ENCODE measurements at places on chromosomes 16 and 17.

- H3K27me3 ChIP-seq = peaks cover 2% of the 10 kb centered on the region
- no peak overlapping the region for H3K27ac ChIP-seq
- H3K36me3 ChIP-seq = no peaks in the 10 kb centered on the region
- DNase-seq = no peak
- H3K4me3 ChIP-seq = no peak overlapping the region
These were observed 3.4 kb upstream of the CARD14 start for GRCh38 chr17:80166446-80166845.

- no peak overlapping the region for H3K4me3 ChIP-seq
- DNase-seq = no peak
- no peaks in the 10 kb centered on the region for H3K27me3 ChIP-seq
- peaks cover 75% of the 10 kb centered on the region for H3K4me1 ChIP-seq
- peaks cover 72% of the 10 kb centered on the region for H3K36me3 ChIP-seq
These were observed 114.5 kb downstream of the CLEC16A start for GRCh38 chr16:11058832-11059231.

DNA sequence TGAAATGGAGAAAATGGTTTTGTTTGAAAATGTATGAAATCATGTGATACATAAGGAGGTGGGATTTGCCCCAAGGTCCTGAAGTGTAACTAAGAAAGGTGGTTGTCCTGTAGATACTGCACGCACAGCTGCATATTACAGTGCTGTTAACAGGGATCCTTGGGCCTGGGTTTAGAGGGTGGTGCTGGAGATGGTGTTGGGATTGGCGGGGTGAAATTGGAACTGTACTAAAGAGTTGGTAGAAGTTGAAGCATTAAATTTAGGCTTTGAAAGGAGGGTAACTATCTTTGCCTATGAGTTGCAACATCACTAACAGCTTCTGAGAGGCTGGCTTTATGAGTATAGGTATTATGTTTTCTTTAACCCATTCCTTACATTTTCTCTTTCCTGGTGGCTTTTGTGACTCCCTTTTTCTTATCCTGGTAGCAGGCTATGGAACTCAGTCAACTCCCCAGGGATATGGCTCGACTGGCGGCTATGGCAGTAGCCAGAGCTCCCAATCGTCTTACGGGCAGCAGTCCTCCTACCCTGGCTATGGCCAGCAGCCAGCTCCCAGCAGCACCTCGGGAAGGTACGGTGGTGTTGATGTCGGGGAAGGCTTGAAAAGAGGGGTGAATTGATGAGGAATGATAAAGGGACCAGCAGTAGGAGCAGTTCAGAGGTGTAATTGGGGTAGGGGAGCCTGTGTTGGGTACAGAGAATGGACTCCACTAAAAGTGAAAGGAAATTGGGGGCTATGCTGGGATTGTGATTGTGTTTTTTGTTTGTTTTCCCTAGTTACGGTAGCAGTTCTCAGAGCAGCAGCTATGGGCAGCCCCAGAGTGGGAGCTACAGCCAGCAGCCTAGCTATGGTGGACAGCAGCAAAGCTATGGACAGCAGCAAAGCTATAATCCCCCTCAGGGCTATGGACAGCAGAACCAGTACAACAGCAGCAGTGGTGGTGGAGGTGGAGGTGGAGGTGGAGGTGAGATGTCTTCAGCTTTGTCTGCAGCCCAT lies 3.8 kb downstream of the FUS start:
- peaks cover 83% of the 10 kb centered on the region for H3K36me3 ChIP-seq
- H3K4me3 ChIP-seq = peak overlapping the region; percentile 94
- H3K27ac ChIP-seq = peak overlapping the region; percentile 81
- no peaks in the 10 kb centered on the region for H3K27me3 ChIP-seq
- H3K4me1 ChIP-seq = peaks cover 68% of the 10 kb centered on the region
- DNase-seq = no peak

DNA sequence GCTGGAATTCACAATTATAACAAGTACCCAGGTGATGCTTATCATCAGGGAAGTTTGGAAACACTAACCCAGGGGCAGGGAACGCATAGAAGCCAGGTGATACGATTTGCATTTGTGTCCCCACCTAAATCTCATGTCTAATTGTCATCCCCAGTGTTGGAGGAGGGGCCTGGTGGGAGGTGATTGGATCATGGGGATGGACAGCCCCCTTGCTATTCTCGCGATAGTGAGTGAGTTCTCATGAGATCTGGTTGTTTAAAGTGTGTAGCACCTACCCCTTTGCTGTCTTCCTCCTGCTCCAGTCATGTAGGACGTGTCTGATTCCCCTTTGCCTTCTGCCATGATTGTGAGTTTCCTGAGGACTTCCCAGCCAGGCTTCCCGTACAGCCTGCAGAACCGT lies 276.3 kb downstream of the UTP18 start:
- H3K36me3 ChIP-seq = no peaks in the 10 kb centered on the region
- H3K27ac ChIP-seq = no peak overlapping the region
- DNase-seq = no peak
- peaks cover 9% of the 10 kb centered on the region for H3K4me1 ChIP-seq
- H3K27me3 ChIP-seq = peaks cover 2% of the 10 kb centered on the region
- H3K4me3 ChIP-seq = no peak overlapping the region

- H3K27me3 ChIP-seq = no peaks in the 10 kb centered on the region
- no peaks in the 10 kb centered on the region for H3K4me1 ChIP-seq
These were observed 554.7 kb downstream of the RBFOX1 start for GRCh38 chr16:7887316-7887715.

GRCh38 chr16:49365711-49366509 lies 7.7 kb upstream of the C16orf78 start:
- peaks cover 3% of the 10 kb centered on the region for H3K27me3 ChIP-seq
- no peak overlapping the region for H3K27ac ChIP-seq
- no peak for DNase-seq
- H3K36me3 ChIP-seq = no peaks in the 10 kb centered on the region
- H3K4me3 ChIP-seq = no peak overlapping the region
- no peaks in the 10 kb centered on the region for H3K4me1 ChIP-seq

DNA sequence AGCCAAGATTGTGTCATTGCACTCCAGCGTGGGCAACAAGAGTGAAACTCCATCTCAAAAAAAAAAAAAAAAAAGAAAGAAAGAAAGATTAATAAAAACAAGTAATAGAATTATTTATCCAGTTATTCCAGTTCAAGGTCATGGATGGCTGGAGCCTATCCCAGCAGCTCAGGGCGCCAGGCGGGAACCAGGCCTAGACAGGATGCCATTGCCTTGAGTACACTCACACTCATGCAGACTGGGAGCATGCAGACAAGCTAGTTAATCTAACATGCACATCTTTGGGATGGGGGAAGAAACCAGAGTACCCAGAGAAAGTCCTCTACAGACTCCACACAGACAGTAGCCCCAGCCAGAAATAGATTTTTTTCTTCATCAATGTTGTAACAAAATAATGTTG lies 17.9 kb downstream of the PDP2 start:
- no peak overlapping the region for H3K4me3 ChIP-seq
- no peak for DNase-seq
- peaks cover 15% of the 10 kb centered on the region for H3K4me1 ChIP-seq
- peaks cover under 1% of the 10 kb centered on the region for H3K36me3 ChIP-seq
- H3K27ac ChIP-seq = no peak overlapping the region
- H3K27me3 ChIP-seq = no peaks in the 10 kb centered on the region

DNA sequence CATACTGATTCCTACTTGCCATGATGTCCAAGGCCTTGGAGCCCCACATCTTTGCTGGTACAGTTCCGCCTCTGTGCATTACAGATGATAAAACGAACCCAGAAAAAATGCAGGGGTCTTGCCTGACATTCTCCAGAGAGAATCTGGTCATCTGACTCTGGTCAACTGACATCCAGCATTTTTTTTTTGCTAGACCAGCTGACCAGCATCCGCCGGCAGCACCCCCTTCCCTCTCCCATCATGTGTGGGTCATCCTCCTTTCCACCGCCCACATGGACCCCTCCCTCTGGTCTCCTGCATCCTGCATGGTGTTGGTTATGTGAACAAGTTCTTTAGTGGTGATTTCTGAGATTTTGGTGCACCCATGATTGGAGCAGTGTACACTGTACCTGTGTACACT lies 47.1 kb downstream of the CDH1 start:
- no peak overlapping the region for H3K4me3 ChIP-seq
- H3K36me3 ChIP-seq = no peaks in the 10 kb centered on the region
- H3K27me3 ChIP-seq = peaks cover 28% of the 10 kb centered on the region
- no peak for DNase-seq
- H3K4me1 ChIP-seq = peaks cover 13% of the 10 kb centered on the region

GRCh38 chr17:36890398-36891168 lies 46.7 kb upstream of the LHX1 start:
- H3K4me1 ChIP-seq = no peaks in the 10 kb centered on the region
- DNase-seq = no peak
- no peaks in the 10 kb centered on the region for H3K36me3 ChIP-seq
- no peak overlapping the region for H3K4me3 ChIP-seq

Measured in activated CD8-positive, alpha-beta T cell treated with anti-CD3 and anti-CD28 coated beads, Interleukin-2, amount 10 ng/mL, durations not matched to agents 7 days and 5 days (primary cell).